Cortex of kidney (tissue), 1 donor: ENCODE measurements at places on chromosomes 3 and 15.

- DNase-seq = no peak
These were observed 37.9 kb downstream of the UBR1 start for GRCh38 chr15:43067717-43068461.

- no peak for DNase-seq
These were observed 39.7 kb downstream of the BCHE start for GRCh38 chr3:165797551-165797950.

DNA sequence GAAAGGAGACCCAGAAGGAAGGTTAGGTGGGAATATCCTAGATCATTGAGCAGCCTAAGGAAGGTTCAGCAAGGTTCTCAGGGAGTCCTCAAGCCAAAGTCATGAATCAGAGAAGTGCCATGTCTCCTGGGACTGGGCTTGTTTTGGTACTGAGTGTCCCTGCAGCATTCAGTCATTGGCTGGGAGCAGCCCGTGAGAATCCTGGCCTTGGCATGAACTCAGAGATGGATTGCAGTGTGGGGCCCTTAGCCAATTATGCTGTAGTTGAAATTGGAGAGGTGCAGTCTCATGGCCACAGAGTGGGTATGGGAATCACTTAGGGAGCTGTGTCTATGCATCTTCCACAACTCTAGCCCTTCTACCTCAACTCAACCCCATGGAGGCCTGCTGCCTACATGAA, 17.0 kb upstream of the PPM1L start:
- no peak for DNase-seq

- no peak for DNase-seq
These were observed 153.1 kb upstream of the BFSP2 start for GRCh38 chr3:133246773-133247172.
